ENCODE measurements at places on chromosomes 1 and 21. TPM values are rescaled to one million over a fixed set of nuclear protein-coding genes. Genes with fewer than 3 reads are reported as not detected.
A peak's percentile ranks its signal among the peaks of the same experiment; 100 is the strongest.

The SPRR3 gene
- not detected for total RNA-seq

DNA sequence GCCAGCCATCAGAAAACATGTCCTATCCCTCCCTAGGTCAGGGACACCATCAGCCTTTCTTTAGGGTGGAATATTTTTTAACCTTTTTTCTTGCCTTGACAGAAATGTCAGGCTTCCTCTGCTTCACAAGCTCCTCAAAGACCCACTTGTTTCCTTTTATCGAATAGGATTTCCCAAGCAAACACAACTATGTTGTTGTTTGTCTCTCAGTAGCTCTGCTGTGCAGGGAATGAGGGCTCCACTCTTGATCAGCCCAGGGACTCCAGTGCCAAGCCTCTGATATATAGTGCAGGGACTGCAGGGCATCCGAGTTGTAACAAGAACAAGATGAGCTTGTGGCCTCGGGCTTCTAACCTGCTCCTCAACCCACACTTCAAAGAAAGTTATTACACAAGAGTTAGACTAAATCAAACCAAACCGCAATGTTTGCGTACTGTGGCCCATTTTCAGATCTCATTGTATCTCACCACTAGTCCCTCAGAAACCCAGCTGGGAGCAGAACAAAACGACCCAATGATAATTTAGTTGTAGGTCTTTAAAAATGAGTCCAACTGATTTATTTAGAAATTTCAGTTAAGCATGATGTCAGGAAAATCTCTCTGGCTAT lies 108.1 kb downstream of the ATG4C start:
- DNase-seq: no peak

The NEK2 gene
- total RNA-seq: 0.26 TPM

DNA sequence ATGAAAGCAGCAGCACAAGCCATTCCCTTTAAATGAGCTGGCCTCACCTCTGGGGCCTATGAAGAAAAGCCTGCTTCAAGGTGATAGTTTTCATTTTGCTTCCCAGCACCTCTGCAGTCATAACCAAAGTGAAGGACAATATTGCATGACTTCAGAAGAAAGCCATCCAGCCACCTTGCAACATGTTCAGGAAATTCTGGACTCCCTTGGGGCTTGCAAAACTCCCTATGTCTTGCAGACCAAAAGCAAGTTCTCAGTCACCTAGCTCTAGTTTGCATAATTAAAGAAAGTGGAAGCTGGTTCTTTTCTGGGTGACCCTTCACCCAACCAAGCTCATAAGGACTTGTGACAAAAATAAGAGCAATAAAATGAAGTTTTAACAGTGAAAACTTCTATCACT lies 87.6 kb downstream of the GFI1 start:
- no peak for DNase-seq

- DNase-seq: no peak
Measured at GRCh38 chr1:42825036-42825851, 8.0 kb upstream of the SVBP start.

The FNDC10 gene
- total RNA-seq: 0.50 TPM

DNA sequence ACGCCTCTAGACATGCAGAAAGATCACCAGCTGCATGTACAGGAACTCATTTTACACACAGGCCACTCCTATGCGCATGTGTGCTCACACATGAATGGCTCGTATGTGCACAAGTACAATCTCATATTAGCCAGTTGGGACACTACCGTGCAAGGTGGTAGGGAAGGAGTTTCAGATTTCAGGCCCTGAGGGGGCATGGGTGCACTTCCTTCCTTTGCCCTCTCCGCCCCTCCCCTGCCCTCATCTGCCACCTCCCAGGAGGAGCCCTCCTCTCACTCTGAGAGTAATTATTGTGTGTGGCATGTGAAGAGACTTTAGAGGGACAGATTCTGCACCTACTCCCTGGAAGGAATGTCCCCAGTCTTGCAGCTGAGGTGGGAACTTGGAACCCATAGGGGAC lies 14.8 kb downstream of the EDN2 start:
- DNase-seq: no peak

DNA sequence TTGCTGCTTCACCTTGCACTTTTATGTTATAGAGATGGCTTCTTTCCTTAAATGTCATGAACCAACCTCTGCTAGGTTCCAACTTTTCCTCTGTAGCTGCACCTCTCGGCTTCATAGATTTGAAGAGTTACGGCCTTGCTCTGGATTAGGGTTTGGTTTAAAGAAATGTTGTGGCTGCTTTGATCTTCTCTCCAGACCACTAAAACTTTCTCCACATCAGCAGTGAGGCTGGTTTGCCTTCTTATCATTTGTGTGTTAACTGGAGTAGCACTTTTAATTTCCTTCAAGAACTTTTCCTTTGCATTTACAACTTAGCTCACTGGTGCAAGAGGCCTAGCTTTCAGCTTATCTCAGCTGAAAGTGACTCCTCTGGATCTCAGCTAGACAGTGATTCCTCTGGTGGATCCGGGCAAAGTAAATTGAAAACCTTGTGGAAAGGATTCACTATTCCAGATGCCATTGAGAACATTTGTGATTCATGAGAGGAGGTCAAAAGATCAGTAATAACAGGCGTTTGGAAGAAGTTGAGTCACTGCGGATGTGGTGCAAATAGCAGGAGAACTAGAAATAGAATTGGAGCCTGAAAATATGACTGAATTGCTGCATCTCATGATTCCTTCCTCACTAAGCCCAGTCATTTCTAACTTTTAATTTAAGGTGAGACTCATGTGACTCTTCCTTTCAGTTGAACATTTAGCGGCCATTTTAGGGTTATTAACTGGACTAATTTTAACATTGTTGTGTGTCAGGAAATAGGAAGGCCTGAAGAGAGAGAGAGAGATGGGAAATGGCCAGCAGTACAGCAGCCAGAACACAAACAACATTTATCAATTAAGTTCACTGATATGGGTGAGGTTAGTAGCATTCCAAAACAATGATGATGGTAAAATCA lies 16.2 kb upstream of the RGS1 start:
- DNase-seq: peak; percentile 97

- peak; percentile 78 for DNase-seq
Measured at GRCh38 chr1:21573971-21574465, 64.8 kb downstream of the ALPL start.

DNA sequence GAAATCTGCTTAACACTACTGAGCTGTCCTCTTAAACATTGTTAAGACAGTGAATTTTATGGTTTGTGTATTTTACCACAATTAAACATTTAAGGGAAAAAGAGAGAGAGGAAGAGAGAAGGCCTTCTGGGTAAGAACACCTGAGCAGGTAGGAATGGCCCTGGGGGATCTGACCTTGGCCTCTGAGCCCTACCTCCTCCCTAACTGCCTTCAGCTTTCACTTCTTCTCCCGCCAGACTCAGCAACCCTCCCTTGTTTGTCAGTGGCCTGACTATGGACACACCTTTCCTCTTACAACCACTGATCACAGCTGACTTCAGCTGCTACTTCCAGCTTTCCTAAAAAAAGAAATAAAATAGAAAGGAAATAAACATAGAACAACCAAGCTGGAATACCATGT lies 13.5 kb upstream of the IGSF21 start:
- DNase-seq: no peak

The MFAP2 gene
- 16.2 TPM for total RNA-seq

The LCE1B gene
- total RNA-seq: not detected
